T-helper 2 cell treated with Interferon-gamma antibody and Interleukin-4, amounts not matched to agents 5 μg/mL and 100 μg/mL, for 36 hours (primary cell): ENCODE measurements at places on chromosomes 6 and 20.
A peak's percentile ranks its signal among the peaks of the same experiment; 100 is the strongest.

- no peak for DNase-seq
- H3K4me3 ChIP-seq = no peak overlapping the region
- H3K36me3 ChIP-seq = peaks cover 1% of the 10 kb centered on the region
Observed at GRCh38 chr6:282867-283416, 9.3 kb upstream of the DUSP22 start.

GRCh38 chr6:93468291-93468690 lies 48.9 kb upstream of the EPHA7 start:
- DNase-seq = no peak
- no peaks in the 10 kb centered on the region for H3K27me3 ChIP-seq
- no peak overlapping the region for H3K27ac ChIP-seq

DNA sequence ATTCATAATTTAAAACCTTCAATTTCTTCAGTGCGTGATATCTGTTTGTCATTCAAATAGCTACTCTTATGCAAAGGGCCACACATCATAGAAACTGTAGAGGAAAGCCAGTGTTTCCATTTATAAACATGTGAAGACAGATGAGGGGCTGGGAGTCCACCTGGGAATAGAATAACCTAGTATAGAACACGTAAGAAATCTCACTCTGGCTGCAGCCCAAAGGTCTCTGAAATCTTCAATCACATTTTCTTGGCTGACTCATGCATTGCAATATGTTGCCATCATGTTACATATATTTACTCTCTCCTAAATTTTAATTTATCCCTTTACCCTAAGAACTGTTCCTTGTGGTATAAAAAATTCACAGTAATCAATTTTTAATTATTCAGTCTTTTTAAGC lies 123.2 kb downstream of the ELOVL4 start:
- H3K27me3 ChIP-seq = no peaks in the 10 kb centered on the region
- no peaks in the 10 kb centered on the region for H3K4me1 ChIP-seq
- no peaks in the 10 kb centered on the region for H3K36me3 ChIP-seq
- no peak overlapping the region for H3K4me3 ChIP-seq

GRCh38 chr6:52424513-52424912 lies 4.4 kb downstream of the EFHC1 start:
- no peak overlapping the region for H3K27ac ChIP-seq
- no peaks in the 10 kb centered on the region for H3K36me3 ChIP-seq
- peaks cover 10% of the 10 kb centered on the region for H3K27me3 ChIP-seq
- no peak for DNase-seq
- H3K4me3 ChIP-seq = no peak overlapping the region
- peaks cover under 1% of the 10 kb centered on the region for H3K4me1 ChIP-seq

DNA sequence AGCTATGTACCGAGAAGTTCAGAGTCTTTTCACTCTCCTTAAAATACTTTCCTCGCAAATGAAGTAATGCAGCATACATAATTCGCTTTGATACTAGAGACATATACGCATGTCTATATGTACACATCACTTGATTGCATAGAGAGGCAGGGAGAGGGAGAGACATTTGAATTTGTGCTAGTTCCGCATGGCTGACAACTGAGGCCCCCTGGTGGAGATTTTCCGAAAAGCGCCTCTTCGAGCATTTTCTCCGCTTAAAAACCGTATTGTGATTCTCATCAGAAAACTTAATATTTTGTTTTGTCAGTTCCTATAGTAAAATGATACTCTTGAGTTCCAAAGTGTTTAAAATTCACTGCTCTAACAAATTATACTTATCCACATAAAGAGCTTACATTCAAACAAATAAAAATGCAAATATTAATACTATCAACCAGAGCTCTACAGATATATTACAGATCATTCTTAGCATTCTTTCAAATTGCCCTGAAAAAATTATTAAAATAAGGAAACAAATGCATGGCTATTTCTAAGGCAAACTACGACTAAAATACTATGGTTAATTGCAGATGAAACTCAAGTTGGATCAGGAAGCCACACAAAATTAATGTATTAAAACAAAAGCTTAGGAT lies 637 bp downstream of the MYLK4 start:
- H3K27ac ChIP-seq = no peak overlapping the region
- peak; percentile 50 for DNase-seq
- H3K4me1 ChIP-seq = peaks cover 8% of the 10 kb centered on the region
- H3K36me3 ChIP-seq = no peaks in the 10 kb centered on the region

DNA sequence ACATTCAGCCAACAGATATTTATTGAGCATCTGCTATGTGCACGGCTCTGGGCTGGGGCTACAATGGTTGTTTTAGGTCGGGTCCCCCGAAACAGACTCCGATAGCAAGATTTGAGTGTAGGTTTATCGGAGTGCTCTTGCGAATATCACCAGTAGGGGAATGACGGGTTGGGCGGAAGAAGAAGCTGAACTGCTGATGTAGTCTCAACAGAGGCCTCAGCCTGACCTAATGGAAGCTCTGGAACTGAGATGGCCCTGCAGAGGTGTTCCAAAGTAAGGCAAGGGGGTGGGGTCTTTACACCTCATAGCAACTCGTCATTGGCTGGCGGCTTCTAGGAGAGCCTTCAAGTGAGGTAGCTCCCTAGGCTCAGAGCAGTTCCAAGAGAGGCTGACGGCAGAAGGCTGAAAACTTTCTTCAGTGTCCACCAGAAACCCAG lies 1.1 kb downstream of the L3MBTL1 start:
- H3K27me3 ChIP-seq = peaks cover 46% of the 10 kb centered on the region
- no peaks in the 10 kb centered on the region for H3K4me1 ChIP-seq
- DNase-seq = no peak
- no peaks in the 10 kb centered on the region for H3K36me3 ChIP-seq
- H3K27ac ChIP-seq = no peak overlapping the region

DNA sequence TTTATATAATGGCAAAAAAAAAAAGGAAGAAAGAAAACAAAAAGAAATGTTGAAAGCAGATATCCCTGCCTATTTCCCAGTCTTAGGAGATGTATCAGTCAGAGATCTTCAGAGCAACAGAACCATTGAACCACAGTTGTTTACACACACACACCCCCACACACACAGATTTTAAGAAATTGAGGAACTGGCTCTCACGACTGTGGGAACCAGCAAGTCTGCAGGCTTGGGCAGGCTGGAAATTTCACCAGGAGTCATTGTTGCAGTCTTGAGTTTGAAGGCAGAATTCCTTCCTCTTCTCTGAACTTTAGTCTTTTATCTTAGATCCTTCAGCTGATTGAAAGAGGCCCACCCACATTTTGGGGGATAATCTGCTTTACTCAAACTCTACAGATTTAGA lies 380.9 kb downstream of the CDKAL1 start:
- H3K4me3 ChIP-seq = no peak overlapping the region
- H3K27ac ChIP-seq = no peak overlapping the region
- no peak for DNase-seq

DNA sequence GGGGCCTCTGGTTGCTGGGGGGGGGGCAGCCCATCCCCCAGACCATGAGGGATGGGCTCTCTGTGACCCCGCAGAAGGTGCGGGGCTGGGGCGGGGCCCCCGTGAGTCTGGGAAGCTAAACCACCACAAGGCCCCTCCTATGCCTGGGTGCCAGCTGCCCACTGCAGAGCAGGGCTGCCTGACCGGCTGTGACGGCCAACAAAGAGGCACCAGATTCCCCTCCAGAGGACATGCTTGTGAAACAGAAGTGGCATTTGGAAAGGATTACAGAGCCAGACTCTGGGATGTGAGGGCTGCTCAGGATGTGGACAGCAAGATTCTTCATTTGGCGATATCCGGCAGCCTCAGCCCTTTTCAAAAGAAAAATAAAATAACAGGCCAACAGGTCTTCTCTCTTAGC lies 16.5 kb upstream of the NTSR1 start:
- peaks cover 9% of the 10 kb centered on the region for H3K27me3 ChIP-seq
- H3K4me1 ChIP-seq = peaks cover 6% of the 10 kb centered on the region
- no peak overlapping the region for H3K4me3 ChIP-seq
- no peaks in the 10 kb centered on the region for H3K36me3 ChIP-seq
- H3K27ac ChIP-seq = no peak overlapping the region

- peaks cover 22% of the 10 kb centered on the region for H3K27me3 ChIP-seq
- H3K27ac ChIP-seq = no peak overlapping the region
- no peaks in the 10 kb centered on the region for H3K36me3 ChIP-seq
- peaks cover 4% of the 10 kb centered on the region for H3K4me1 ChIP-seq
Observed at GRCh38 chr6:13870214-13870830, 54.4 kb upstream of the RNF182 start.

DNA sequence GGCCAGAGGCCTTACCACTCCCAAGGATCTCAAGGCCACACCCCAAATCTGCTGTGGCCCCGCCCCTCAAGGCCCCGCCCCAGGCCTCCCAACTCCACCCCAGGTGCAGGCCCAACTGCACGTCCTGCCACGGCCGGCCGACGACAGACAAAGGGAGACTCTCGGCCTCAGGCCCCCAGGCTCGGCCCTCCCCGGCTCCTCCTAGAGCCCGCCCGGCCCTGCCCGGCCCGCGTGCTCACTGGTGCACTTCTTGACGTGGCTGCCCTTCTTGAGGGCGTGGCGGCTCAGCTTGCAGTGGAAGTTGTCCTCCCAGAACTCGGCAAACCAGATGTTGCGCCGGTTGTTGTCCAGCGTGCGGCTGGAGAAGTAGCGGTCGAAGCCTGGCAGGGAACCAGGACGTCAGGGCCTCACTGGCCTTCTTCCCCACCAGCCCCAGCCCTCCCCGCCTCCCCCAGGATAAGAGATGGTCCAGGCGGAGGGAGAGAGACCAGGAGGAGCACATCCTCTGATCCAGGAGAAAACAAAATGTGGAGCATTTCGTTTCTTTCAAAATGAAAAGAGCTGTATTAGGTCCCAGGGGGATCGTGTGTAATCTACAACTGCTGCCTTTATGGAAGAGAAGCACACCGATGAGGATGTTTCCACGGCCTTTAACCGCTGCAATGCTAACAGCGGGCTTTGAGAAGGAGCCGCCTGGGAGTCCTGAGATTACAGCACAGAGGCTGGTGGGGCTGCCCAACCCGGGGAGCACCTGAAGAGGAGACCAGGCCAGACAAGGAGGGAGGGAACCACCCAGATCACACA lies 89.4 kb downstream of the GRM4 start:
- H3K4me3 ChIP-seq = no peak overlapping the region
- no peaks in the 10 kb centered on the region for H3K36me3 ChIP-seq
- H3K27me3 ChIP-seq = no peaks in the 10 kb centered on the region
- H3K4me1 ChIP-seq = no peaks in the 10 kb centered on the region
- no peak for DNase-seq

DNA sequence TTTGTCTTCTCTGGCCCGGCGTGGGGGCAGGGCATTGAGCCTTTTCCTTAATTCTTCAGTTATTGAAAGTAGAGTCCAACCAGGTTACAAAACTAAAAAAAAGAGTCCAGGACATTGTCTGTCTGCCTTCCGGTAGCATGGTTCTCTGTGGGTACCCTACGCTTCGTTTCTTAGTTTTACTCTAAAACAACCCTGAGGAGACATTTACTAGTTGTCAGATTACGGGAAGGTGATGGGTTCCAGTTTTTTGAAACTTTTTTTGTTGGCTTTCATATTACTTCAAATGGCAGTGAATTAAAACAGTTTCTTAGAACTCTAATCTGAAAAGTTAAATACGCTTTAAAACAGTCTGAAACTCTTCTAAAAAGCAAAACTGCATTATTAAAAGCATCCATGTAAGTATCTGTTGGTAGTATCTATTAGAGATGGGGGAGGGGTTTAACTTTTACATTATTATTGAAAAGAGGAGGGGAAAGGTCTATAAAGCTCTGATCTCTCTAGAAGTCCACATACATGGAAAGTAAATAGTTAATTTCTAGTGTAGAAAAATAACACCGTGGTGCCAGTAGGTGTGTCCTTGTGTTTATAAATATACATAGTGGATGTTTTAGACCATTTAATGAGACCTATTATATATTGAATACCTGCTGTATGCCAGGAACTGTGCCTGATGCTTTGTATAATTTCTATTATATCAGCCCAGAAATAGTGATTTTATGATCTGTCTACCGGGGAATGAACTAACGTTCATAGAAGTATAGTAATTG lies 2.2 kb downstream of the BICRAL start:
- DNase-seq = no peak
- peaks cover 23% of the 10 kb centered on the region for H3K36me3 ChIP-seq
- H3K4me1 ChIP-seq = peaks cover 30% of the 10 kb centered on the region
- peak overlapping the region; percentile 96 for H3K4me3 ChIP-seq

DNA sequence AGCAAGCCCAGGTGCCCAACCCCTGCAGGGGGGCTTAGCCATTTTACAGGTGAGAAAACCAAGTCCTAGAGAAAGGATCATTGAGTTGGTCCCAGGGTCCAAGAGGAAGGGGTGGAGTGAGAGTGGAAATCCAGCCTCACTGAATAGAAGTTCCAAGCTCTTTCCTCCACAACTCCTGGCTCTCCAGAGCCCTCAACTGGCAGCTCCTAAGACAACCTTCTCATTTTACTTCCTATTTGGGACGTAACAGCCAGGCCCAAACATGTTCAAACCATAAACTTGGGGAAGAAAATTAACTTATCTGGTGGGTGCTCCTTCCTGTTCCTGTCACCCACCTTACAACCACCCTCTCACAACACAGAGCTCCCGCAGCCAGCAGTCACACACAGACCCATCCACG lies 57.9 kb downstream of the PRND start:
- no peak overlapping the region for H3K27ac ChIP-seq
- no peak for DNase-seq
- peaks cover 34% of the 10 kb centered on the region for H3K36me3 ChIP-seq
- H3K27me3 ChIP-seq = no peaks in the 10 kb centered on the region
- peaks cover 2% of the 10 kb centered on the region for H3K4me1 ChIP-seq
- H3K4me3 ChIP-seq = no peak overlapping the region

DNA sequence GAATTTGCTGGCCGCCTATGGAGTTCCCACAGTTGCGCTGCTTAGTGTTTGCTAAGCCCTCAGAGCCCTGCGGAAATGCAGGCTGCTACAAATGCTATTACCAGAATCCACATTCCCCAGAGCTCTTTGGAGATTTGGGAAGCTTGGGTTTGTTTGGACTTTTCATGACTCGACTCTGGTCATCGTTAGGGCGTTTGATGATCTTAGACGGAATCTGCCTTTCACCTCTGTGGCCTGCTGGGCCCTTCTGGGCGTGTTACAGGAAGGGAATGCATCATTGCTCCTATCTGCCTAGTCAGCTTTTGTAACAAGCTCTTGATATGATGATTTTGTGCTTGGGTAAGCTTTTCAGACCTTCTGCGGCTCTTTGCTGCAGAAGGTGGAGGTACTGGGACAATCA lies 50.8 kb downstream of the EYA2 start:
- H3K4me3 ChIP-seq = no peak overlapping the region
- no peak overlapping the region for H3K27ac ChIP-seq
- peaks cover 11% of the 10 kb centered on the region for H3K27me3 ChIP-seq
- DNase-seq = no peak
- no peaks in the 10 kb centered on the region for H3K4me1 ChIP-seq

GRCh38 chr6:19552076-19552475 lies 285.1 kb upstream of the ID4 start:
- no peak overlapping the region for H3K4me3 ChIP-seq
- H3K27ac ChIP-seq = no peak overlapping the region
- H3K27me3 ChIP-seq = no peaks in the 10 kb centered on the region
- DNase-seq = no peak
- H3K4me1 ChIP-seq = no peaks in the 10 kb centered on the region

- peaks cover 52% of the 10 kb centered on the region for H3K4me1 ChIP-seq
- H3K36me3 ChIP-seq = peaks cover 33% of the 10 kb centered on the region
- H3K27me3 ChIP-seq = no peaks in the 10 kb centered on the region
- peak overlapping the region; percentile 96 for H3K27ac ChIP-seq
Observed at GRCh38 chr6:109458774-109459531, 3.4 kb upstream of the MICAL1 start.

GRCh38 chr6:89862273-89862672 lies 32.0 kb upstream of the GJA10 start:
- H3K4me1 ChIP-seq = peaks cover 25% of the 10 kb centered on the region
- peak overlapping the region; percentile 85 for H3K27ac ChIP-seq
- H3K36me3 ChIP-seq = peaks cover 75% of the 10 kb centered on the region
- DNase-seq = no peak

- H3K36me3 ChIP-seq = no peaks in the 10 kb centered on the region
- H3K27me3 ChIP-seq = peaks cover 9% of the 10 kb centered on the region
- no peaks in the 10 kb centered on the region for H3K4me1 ChIP-seq
- no peak for DNase-seq
- no peak overlapping the region for H3K27ac ChIP-seq
Observed at GRCh38 chr6:36373368-36374019, 14.0 kb downstream of the ETV7 start.
